ENCODE measurements at places on chromosomes 16 and 17.

- no peak for DNase-seq
Observed at GRCh38 chr16:74611721-74612120, 4.8 kb upstream of the GLG1 start.

DNA sequence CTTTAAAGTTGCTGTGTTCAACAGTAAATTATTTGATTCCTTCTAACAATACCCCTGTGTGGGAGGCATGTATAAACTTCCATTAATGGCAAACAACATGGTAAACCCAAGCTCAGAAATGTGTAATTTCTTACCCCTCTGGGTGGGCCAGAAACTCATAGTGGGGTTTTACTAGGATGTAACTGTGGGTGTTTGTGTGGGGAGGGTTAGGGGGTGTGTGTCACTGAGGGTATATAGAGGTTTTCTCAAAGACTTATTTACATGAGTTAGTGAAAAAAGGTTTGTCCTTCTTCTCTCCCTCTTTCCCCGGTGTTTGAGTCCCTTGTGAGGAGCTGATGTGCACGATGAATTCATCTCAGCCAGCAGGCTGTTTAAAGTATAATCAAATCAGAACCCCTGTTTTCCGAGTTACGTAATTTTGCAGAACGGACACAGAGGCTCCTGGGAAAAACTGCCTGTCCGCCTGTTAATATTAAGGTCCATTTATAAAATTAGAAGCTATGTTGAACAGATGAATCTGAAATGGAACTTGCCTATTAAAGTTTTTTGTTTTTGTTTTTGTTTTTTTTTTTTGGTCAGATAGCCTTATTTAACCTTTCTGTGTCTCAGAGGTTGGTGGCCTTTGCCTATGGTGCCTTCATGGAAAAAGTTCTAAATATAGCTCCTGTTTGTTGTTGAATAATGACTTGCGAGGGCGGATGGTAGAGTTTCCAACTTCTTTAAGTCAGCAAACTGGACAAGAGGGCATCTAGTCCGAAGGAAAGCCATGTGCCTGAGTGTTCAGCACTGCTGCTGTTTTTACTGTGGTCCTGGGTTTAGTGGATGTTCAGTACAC lies 73.3 kb downstream of the MSI2 start:
- DNase-seq, result no peak

DNA sequence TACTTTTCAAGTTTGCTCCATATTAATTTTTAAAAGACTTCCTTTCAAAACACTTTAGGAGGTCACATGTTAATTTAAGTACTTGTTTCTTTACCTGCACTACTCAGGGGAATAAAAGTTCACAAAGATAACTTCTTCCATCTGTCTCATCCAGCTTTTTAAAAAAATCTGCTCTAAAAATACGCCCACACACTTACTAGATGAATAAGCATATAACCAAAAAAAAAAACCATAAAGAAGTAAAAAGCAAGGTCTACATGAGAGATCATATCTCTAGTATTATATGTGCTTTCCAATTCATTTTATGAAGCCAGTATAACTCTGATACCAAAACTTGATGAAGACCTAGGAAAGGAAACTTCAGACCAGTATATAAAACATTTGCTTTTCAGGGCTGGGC lies 17.2 kb downstream of the SKAP1 start:
- DNase-seq, result no peak

- no peak for DNase-seq
Observed at GRCh38 chr16:24747441-24747840, 18.0 kb downstream of the TNRC6A start.

GRCh38 chr17:74744349-74744713 lies 4.1 kb upstream of the NHERF1 start:
- no peak for DNase-seq

- DNase-seq, result no peak
Observed at GRCh38 chr16:79177018-79177417, 423.5 kb downstream of the MAF start.

GRCh38 chr17:30226878-30227277 lies 8.6 kb downstream of the SLC6A4 start:
- DNase-seq, result no peak

- DNase-seq, result no peak
Observed at GRCh38 chr17:11898526-11899235, 98.6 kb downstream of the ZNF18 start.

GRCh38 chr17:7179317-7180254 lies at the start of gene ASGR1:
Gene ASGR1, minus strand, starts transcription at chr17:7179370. Its CDS starts 807 bp downstream, at chr17:7178563.
- no peak for DNase-seq

GRCh38 chr17:70070305-70071027 lies 4.6 kb upstream of the KCNJ16 start:
- DNase-seq, result no peak

DNA sequence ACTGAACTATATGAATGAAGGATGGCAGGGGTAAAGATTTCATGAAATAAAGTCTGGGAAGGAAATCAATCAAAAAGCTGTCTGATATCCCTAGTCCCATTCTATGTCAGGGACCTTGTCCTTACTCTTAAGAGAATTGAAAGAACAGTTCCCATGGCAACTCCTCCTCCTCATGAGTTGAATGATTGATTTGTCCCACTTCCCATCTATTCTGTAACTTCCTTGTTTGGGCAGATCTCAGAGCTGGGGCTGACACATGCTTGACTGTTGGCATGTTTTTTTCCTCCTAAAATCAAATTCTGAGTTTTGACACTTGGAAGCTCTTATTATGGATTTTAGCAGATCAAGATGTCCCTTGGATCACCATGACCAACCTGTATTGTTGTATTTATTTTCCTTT lies 1138.6 kb upstream of the CDH8 start:
- no peak for DNase-seq

GRCh38 chr17:11328770-11329169 lies 87.8 kb downstream of the SHISA6 start:
- DNase-seq, result no peak

- DNase-seq, result no peak
Observed at GRCh38 chr17:63550817-63551639, 751 bp downstream of the DCAF7 start.

DNA sequence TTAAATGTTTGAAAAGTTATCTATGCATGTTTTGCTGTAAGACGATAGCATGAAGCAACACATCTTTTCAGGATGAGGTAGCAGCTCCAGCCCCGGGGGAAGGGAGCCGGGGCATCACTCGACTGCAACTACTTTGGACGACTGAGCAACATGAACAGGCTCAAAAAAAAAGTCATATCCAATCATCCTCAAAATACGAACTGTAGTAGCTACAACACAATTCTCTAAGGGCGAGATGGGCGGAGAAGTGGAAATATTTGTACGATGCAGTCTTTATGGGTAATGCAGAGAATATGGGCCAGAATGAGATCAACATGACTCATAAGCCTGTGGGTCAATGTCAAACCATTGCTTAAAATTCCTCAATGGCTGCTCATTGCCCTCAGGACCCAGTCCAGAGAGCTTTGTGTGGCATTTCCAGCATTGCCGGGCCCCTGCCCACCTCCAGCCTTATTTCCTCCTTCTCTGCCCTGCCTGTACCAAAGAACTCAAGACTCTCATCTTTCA lies 17.7 kb upstream of the SMURF2 start:
- no peak for DNase-seq

- no peak for DNase-seq
Observed at GRCh38 chr16:743794-744500, 3.1 kb upstream of the CIAO3 start.

DNA sequence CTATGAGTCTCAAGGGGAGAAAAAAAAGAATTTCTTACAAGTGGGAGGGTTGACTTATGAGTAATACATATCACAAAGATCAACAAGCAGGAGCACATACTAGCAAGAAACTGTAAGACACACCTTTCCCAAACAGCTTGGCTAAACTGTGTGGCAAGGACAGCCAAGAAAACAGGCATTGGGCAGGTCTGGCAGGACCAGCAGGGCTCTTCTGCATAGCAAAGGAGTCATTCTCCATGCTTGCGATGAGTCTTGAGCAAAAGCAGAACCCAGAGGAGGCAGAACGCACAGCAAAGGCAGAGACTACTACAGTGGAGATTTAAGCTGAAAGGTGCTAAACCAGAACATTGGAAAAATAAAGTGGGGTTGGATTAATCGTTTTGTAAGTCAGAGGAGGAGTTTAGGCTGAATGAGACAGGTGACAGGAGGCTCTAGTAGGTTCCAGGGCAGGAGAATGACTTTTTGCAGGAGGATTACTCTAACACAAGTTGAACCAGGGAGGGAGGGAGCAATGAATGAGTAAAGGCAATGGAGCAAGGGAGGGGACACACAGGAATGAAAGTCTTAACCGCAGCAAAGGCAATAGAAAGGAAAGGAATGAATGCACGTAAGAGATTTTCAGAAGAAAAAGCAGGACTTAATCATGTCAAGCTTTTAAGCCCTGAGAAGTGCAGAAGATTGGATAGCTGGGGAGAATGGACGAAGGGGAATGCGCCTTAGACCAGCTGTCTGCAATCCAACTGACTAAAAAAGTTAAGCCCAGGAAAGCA lies 2.7 kb downstream of the N4BP1 start:
- DNase-seq, result no peak

GRCh38 chr17:75404731-75405364 lies 630 bp downstream of the GRB2 start:
- DNase-seq, result no peak

- DNase-seq, result peak; percentile 79
Observed at GRCh38 chr16:46859719-46860152, 24.4 kb upstream of the GPT2 start.

DNA sequence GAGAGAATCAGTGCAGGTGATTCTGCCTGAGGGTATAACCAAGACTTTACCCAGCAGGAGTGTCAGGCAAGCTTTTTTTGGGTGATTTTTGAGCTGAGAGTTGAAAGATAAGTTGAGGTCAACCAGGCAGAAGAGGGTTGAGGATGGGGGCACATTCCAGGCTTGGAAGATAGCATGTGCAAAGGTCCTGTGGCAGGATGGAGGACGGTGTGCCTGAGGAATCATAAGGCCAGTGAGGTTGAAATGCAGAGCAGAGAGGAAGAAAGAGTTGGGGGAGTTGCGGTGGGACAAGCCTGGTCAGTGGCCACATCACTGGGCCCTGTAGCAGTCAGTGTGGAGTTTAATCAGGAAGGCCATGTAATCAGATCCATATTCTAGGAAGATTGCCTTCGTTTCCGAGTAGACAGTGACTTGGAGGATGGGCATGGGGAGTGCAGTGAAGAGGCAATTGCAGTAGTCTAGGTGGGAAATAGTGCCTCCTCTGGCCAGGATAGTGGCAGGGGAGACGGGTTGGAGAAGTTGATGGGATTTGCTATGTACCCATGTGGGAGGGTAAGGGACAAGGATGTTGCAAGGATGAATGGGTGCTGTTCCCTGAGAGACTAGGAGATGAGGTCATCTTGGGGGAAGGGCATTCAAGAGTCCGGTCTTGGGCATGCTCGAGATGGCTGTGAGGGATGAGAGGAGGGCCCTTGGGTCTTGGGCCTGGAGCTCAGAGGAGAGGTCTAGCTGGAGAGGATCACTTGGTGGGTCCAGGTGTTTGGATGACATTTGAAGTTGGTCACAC lies 3.9 kb downstream of the PLEKHG4 start:
- DNase-seq, result no peak

DNA sequence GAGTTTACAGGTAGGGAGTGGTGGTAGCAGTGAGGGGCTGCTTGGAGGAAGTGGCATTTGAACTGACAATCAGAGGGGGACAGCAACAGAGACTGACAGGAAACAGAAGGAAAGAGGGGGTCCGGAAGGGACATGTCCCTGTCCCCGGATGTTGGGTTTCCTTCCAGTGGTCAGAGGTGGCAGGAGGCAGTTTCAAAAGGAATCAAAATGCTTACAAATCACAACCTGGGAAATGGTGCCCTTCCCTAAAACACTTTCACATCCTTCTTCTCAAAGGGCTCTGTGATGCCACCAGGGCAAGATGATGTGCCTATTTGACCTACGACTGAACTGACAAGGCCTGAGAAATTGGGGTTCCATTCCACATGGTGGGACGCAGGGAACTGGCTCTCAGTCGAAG lies 19.7 kb downstream of the ADGRG1 start:
- DNase-seq, result no peak

- no peak for DNase-seq
Observed at GRCh38 chr17:83080579-83080857, 1.1 kb downstream of the METRNL start.

DNA sequence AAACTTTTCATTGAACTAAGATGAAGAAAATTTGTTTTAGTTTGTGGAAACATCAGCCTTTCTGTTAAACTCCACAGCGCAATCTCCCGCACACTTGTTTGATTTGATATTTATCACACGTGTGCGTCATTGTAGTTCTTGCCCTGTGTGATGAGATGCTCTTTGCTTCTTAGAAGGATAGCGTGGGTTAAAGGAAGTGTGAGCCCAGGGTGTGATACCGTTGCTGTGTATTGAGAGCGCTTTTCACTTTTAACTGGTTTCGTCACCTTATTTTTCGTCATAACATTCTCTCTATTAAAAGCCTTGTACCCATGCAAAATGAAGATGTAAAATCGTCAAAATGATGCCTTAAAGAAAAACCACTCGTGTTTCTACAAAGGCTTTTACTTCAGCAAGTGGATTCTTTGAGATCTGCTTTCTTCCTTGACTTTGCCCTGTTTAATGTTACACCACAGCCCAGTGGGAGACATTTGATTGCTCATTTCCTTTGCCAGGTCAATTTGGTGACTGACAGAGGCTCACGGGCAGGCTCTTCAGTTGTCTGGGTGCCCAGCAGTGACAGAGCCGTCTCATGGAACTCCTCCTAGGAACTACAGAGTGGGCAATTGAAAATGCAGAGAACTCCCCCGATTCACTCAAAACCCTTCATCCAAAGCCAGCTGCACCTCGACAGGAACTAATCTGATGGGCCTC lies 61.1 kb downstream of the RPA1 start:
- DNase-seq, result no peak

- DNase-seq, result no peak
Observed at GRCh38 chr17:77300016-77300686, 159.4 kb downstream of the SEC14L1 start.

GRCh38 chr16:7597677-7598076 lies 265.0 kb downstream of the RBFOX1 start:
- DNase-seq, result no peak

DNA sequence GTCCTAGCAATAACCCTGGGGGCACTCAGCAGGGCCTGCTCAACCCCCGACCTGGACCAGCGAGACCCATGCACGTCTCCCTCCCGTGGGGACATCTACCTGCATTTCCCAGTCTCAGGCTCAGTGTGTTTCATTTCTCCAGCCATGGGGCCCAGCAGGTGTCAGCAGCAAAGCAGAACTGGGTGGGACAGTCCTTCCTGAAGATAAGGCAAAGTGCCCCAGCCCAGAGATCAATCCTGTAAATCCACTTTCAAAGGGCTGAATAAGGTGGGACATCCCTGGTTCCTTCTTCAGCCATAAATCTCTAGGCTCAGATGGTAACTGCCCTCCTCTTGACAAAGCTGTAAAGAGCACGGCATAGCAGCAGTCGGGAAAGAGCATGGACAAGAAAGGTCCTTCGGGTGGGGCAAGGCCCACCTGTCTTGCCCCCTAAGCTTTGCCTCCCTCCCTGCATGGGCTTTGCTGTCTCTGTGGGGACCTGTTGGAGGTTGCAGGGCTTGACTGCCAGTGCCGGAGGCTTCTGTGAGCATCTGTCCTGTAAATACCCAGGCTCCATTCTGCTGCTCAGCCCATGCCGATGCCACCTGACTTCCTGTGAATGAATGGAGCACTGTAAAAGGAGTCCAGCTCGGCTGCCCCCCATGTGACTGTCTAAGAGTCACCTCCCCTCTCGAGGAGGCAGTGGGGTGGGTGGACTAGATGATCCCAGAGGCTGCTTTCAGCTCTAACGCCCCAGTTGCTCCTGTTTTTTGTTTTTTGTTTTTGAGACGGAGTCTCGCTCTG lies 84.8 kb upstream of the TBC1D3K start:
- no peak for DNase-seq

All from keratinocyte (primary cell).